CD8-positive, alpha-beta memory T cell (primary cell): ENCODE measurements at places on chromosomes 5 and 9. TPM values are rescaled to one million over a fixed set of nuclear protein-coding genes. Genes with fewer than 3 reads are reported as not detected.

Gene PTGS1
- 0.27 TPM for total RNA-seq

- no peak for DNase-seq
Measured at GRCh38 chr5:149749481-149750365, 19.6 kb downstream of the PPARGC1B start.

DNA sequence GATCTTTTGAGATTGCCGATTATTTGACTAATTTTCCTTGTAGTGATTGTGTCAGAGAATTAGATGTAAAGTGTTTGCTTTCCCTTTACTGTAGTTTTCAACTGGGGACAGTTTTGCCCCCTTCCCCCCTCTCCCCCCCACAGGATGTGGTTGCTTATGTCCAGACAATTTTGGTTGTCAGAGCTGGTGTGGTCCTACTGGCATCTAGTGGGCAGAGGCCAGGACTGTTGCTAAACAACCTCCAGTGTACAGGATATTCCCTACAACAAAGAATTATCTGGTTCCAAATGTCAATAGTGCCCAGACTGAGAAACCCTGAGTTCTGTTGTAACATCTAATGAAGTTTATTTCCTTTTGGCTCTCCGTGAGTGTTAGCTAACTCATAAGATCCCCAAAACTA is 20.0 kb downstream of the TMEFF1 start:
- no peak for DNase-seq

DNA sequence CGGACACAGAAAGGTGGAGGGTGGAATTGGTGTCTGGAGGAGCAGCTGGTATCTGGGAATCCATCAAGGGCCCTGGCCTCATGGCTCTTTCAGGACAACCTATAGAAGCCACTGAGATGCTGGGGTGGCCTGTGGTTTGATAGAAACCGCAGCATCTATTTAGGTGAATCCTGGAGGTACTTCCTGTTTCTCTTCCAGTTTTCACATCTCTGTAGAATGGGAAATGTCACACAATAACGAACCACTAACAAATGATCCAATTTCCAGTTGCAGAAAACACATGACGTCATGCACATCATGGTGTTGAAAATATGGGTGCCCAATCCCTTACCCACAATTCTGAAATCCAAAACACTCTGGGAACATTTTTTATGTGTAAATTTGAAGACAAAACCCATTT is 52.2 kb downstream of the ROPN1L start:
- no peak for DNase-seq

- DNase-seq = no peak
Measured at GRCh38 chr9:86287013-86287412, 4.7 kb upstream of the ISCA1 start.

DNA sequence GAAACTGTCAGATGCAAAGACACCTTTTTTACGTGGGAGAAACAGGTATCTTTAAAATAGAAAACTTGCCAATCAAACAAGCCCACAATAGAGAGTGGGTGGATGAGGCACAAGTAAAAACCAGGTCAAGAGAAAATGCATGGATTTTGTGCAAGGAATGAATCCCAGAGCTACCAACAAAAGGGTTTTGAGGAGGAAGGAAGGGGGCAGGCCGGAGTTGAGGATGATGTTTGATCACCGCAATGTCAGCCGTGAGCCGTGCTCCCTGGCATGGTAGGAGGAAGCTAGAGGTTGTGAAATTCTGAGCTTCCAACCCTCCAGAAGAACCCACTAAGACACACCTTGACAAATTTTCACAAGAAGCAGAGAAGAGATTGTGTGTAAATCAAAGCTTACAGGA is 53.2 kb downstream of the HRH2 start:
- DNase-seq = no peak

DNA sequence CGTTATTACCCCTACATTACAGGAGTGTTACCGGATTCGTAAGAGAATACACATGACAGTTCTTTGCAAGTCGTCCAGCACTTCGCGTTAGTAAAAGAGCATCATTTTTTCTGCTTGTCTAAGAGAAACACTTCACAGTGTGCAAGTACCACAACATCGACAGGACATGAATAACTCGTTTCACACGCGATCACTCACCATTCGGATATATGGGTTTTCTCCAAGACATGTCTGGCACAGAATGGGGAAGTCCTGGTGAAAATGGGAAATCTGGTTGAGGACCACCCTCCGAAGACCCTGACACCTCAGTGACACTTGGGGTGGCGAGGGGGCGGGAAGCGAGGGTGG is 642 bp downstream of the RBM22 start:
- DNase-seq = no peak

Gene STPG3
- total RNA-seq = 0.28 TPM

DNA sequence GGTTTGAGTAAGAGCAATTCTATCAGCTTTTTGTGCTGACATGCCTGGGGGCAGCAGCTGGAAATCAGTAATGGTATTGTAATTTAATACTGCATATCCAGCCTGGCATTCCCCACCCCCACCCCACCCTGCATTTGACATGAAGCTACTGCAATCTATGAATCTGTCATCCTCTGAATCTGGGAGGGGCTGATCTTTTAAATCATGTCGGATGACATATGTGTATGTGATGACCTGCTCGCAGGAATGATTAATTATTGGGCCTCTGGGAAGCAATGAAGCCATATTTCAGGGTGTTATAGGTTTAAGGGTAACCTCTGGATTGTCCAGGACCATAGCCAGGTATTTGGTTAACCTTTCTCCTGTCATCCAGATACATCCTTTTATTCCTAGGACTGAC is 64.6 kb upstream of the RASGRF2 start:
- no peak for DNase-seq

GRCh38 chr9:106835840-106836239 is 27.1 kb upstream of the ZNF462 start:
- no peak for DNase-seq

Gene SVEP1
- not detected for total RNA-seq

DNA sequence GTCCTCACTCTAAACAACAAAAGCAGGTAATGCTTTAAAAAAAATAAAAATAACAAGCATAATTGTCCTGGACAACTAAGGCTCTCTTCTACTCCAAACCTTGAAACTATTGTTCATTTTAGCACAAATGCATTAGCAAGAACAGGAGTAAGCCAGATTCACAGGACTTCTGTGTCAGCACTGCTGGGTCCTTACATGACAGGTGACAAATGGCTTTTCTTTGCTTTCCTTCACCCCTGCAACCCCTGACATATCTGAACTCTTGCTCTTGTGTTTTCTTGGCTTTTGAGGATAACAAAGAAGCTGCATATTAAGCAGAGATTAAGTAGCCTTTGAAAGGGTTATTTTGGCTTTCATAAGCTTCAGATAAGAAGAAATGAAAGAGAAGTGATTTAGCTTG is 71.1 kb downstream of the ZNF474 start:
- no peak for DNase-seq
